ENCODE measurements at places on chromosomes 3 and 15. TPM values are rescaled to one million over a fixed set of nuclear protein-coding genes. Genes with fewer than 3 reads are reported as not detected.

ANKDD1A gene
- total RNA-seq, result 8.9 TPM

MLF1 gene
- 11.9 TPM for total RNA-seq

C2CD4A gene
- 0.11 TPM for total RNA-seq

DISP2 gene
- total RNA-seq, result 0.87 TPM

FGF12 gene
- total RNA-seq, result not detected

SLC6A20 gene
- not detected for total RNA-seq

NEK10 gene
- total RNA-seq, result 1.7 TPM

TADA3 gene
- 85.4 TPM for total RNA-seq

IL17RC gene
- 116 TPM for total RNA-seq

DNA sequence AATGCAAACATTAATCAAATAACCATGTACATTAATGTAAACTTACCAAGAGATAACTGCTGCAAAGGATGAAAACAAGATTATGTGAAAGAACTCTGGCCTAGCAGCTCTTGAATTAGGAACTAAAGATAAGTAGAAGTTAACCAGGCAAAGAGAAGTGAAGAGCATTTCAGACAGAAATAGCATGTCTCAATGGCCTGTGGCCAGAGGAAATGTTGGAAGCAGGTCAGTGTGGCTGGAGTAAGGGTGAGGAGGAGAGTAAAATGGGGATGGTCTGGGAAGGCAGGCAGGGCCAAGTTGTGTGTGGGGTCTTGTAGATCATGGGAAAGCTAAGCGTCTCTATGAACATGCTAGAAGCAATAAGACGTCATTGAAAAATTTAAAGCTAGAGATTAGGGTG is 192.4 kb downstream of the CADPS start:
- DNase-seq, result no peak

DNA sequence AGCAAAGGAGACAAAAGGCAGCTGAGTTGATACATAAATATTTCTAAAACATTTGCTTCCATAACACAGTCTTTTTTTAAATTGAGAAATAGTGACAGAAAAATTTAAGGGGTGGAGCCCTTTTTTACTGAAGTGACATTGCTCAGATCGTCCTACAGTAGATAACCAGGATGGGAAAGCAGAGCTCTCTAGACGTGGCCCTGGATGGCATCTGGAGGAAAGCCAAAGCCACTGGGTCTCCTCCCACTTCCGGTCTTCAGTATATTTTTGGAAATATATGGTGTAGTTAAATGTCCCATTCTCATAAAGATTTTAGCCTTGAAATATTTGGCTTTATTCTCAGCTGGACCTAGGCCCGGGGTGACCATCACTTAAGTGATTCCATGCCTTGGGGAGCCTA is 326.1 kb downstream of the ZNF621 start:
- DNase-seq, result no peak

DNA sequence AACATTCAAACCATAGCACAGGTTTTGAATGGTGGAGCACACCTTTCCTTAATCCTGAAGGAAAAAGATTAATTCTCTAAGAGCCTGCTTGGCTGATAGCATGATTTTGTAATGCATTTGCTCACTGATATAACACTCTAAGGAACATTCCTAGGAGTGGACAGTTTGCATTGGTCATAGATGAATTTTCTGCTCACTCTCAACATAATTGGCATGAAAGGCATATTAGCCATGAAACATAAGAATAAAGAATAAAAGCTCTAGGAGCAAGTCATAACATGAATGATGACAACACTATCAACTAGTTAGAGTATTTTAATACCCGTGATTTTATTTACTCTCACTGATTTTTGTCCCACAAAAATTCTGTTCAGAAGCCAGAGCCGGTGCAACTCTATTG is 34.3 kb upstream of the LRTM1 start:
- no peak for DNase-seq

- DNase-seq, result no peak
Measured at GRCh38 chr15:71109905-71110304, 5.4 kb upstream of the THSD4 start.

DNA sequence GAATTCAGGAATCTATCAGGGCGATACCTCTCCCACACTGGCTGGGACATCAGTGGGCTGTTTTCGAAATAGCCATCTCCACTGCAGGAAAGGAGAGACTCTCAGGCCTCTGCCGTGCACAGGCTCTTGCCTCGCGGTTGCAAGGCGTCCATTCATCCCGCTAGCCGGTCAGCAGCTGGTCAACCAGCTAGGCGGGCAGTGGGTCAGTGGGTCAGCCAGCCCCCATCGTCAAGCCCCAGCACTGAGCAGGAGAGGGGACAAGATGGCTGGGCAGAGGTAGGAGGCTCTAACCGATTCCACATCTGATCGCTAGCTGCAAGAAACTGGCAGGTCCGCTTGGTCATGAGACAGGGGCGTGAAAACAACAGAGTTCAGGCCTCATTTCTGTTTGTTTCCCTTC is 45.1 kb downstream of the MUC4 start:
- DNase-seq, result no peak

- peak; percentile 58 for DNase-seq
Measured at GRCh38 chr15:32657198-32657883, 15.8 kb downstream of the SCG5 start.

- DNase-seq, result peak; percentile 47
Measured at GRCh38 chr3:9398700-9399336, 1.4 kb downstream of the SETD5 start.

GRCh38 chr3:66922058-66922457 is 76.0 kb upstream of the KBTBD8 start:
- no peak for DNase-seq

DNA sequence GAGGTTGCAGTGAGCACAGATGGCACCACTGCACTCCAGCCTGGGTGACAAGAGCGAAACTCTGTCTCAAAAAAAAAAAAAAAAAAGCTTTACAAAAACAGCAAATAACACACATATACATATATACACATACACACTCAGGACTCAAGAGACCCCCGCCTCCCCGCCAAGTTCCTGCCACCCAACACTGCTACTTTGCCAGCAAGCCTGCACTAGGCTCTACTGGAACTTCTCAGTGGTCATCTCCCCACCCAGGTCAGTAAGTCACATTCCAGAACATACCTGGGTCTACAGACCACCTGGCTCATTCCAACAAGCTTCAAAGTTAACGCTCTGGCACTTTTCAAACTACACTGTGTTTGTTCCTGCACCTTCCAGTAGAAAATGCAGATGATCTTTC is 62.3 kb downstream of the SENP2 start:
- DNase-seq, result no peak

DNA sequence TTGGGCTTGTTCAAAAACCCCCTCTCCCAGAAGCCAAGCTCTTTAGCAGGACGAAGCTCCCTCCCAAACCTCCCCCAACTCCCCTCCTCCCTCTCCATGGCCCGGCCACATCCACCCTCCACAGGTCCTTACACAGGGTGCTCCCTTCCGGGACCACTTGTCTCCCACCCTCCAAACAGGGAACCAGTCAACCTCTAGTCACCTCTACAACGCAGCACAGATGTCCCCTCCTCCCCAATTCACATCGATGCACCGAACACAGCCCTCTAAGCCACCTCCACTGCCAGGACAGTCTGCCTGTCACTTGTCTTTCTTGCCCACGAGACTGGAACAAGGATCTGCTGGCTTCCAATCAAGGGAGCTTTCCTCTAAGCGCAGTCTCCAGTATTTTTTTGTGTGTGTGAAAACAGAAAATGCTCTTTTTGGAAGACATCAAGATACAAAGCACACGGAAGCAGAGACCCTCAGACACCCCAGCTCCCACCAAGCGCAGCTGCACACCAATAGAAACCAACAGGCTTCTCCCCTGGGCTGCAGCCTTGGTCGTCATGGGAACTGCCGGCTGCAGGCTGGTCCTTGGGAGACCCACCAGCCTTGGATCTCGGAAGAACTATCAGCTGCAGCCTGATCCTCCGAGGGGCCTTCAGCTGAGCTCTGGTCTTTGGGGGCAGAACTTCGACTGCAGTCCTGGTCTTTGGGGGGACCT is 26.5 kb downstream of the IQSEC1 start:
- no peak for DNase-seq

DNA sequence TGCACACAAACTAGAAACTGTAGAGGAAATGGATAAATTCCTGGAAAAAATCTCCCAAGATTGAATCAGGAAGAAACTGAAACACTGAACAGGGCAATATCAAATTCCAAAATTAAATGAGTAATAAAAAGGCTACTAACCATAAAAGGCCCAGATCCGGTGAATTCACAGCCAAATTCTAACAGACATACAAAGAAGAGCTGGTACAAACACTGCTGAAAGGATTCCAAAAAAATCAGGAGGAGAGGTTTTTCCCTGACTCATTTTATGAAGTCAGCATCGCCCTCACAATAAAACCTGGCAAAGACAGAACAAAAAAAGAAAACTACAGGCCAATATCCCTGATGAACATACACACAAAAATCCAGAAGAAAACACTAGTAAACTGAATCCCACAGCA is 462.4 kb upstream of the THBS1 start:
- peak; percentile 92 for DNase-seq

GRCh38 chr3:179861953-179862352 is 174.8 kb downstream of the PEX5L start:
- DNase-seq, result no peak

DNA sequence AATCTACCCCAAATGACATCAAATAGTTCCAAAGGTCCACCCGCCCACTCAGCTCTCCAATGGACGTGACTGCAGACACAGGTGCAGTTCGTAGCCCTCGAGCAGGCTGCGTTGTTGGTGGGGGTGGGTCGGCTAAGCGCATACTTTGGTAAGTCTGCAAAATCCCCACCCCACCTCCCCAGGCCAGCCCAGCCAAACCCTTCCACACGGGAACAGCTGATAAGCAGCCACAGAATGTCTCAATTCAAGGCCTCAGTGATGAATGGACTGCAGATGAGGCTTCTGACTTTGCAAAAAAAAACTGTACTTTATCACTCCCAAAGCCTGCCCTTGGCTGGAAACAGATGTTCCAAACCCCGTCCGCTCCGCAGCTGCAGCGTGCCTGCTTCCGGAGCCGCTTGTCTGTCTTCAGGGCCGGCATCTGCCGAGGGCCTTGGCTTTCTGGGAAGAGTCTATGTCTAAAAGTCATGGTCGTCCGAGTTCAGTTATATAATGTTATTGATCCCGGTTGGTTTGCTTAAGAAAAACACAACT is 38.2 kb downstream of the PCSK6 start:
- DNase-seq, result no peak

GRCh38 chr15:82173108-82173507 is 89.4 kb downstream of the EFL1 start:
- no peak for DNase-seq

- DNase-seq, result peak; percentile 74
Measured at GRCh38 chr3:143644370-143645089, 203.7 kb downstream of the SLC9A9 start.

DNA sequence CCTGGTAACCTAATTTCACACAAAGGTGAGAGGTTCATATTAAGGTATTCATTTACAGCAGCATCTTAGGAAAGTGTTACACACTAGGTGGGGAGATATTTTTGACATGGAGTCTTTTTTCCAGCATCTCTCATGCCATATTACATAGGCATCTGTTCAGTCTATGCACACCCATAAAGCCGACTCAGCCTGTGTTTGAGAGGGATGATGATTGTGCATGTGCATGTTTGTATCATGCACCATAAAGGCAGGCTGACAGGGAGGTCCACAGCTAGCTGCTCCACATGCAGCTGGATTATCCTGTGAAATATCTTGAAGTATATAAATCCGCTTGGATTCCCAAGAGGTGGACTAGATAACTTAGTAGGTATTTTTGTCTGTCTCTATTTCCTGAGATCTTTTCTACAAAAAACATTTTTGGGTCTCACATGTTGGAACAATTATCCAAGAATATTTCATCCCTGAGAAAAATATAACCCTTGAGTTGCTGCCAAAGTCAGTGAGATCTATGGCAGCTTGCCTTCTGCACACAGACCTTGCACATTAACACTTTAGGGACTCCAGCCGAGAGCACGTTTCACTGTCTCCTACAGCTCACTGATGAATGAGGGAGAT is 288.4 kb upstream of the DPH6 start:
- no peak for DNase-seq

GRCh38 chr3:113954091-113954685 is 6.4 kb downstream of the ZDHHC23 start:
- no peak for DNase-seq

- peak; percentile 44 for DNase-seq
Measured at GRCh38 chr3:172181932-172182586, 142.7 kb downstream of the FNDC3B start.

DNA sequence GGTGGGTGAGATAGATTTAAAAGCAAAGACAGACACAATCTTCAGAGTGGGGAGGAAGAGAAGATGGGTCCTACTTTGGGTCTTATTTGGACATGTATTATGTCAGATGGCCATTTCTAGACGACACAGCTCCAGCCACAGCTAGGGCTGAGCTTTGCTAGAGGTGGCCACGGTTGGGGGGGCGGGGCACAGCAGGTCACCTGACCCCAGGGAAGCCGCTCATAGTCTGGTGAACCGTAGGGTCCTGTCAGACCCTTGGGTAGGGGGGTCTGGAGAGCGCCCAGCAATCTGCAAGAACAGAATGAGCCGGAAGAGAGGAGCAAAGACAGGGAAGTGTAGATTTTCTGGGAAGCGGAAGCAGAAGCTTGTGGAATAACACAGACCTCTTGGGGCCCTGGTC is 6.6 kb downstream of the EPB42 start:
- no peak for DNase-seq

GRCh38 chr3:163708428-163708827 is 1369.9 kb downstream of the SI start:
- peak; percentile 55 for DNase-seq

GRCh38 chr3:187665010-187665409 is 5.2 kb downstream of the SST start:
- no peak for DNase-seq

DNA sequence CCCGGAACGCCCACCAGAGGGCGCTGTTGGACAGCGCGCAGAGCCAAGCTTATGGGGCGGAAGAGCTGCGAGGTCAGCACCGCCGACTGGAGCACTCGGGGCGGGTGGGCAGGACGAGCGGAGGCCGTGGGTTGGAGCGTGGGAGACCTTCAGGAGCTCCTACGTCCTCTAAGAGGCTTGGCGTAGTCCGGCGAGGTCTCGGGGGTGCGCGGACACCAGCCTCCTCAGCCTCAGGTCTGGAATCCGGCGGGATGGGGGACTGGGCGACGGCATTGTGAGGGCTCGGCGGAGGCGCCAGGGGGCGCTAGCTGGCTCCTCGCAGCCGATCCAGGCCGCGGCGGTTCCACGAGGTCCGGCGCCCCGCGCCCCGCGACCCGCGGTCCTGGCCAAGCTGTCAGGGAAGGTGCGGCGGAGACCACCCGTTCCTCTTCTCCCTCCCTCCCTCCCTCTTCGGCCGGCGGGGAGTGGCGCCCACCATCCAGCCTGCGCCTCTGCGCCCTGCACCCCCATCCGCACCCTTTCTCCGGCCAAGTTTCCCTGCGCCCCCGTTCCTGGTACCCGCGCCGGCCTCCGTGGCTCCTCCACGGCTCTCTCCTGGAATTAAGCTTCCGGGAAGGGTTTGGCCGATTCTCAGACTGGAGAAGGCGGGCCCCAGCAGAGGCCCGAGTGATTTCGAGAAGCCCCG is 24.3 kb upstream of the POLG start:
- DNase-seq, result peak; percentile 83

GRCh38 chr3:177750436-177750835 is 553.2 kb upstream of the TBL1XR1 start:
- no peak for DNase-seq

All from PC-3 (cell line).